AG20443 (cell line): ENCODE measurements at places on chromosomes 16 and 17.

GRCh38 chr16:372302-372983 lies 2.1 kb upstream of the MRPL28 start:
- no peak for DNase-seq

DNA sequence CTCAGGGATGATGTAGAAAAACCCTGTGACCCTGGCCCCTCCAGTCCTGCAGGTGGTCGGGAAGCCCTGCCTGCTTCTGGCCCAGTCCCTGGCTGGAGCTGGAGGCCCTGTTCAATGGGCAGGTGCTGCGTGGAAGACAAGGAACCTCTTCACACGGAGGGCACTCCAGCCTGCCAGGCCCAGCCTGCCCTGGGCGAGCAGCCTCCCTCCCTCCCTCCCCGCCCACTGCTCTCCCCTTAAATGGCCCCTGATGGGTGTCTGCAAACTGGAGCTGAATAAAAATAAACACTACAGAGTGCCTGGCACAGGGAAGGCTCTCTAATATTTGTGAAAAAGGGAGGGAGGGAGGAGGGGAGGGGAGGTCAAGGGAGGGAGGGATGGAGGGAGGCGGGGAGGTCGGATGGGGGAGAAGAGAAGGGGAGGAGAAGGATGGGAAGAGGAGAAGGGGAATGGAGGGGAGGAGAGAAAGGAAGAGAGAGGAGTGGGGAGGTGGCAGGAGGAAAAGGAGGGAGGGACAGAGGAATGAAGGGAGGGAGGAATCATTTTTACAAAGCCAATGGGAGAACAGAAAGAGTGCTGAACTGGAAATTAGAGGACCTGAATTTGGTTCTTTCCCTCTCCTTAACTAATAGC lies 222.8 kb upstream of the TNRC6C start:
- peak; percentile 3 for DNase-seq

- peak; percentile 72 for DNase-seq
These were observed 40.3 kb upstream of the TNRC6A start for GRCh38 chr16:24689128-24689527.

GRCh38 chr17:42922294-42922693 lies 21.7 kb downstream of the G6PC1 start:
- no peak for DNase-seq

GRCh38 chr16:8634991-8635736 lies 13.7 kb downstream of the METTL22 start:
- DNase-seq: no peak

DNA sequence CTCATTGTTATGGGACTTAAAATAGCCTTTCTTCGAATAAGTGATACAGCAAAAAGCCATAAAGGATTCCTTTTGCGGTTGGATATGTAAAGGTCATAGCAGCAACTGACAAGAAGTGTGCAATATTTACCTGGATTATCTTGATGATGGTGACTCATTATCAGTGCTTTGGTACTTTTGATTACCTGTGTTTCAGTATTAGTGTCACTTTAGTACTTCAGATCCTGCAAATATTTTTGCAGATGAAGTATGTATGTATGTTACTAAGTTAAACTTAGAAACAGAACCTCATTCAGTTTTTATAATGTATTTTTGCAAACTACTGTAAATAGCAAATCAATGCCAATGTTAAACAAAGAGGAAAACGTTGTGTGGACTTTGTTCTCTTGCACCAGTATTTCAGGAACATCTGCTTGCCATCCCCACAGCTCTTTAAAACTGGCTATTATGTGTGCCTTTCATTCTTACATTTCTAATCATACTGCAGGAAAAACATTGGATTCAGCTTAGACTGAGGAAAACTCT lies 10.5 kb downstream of the CNEP1R1 start:
- DNase-seq: no peak

DNA sequence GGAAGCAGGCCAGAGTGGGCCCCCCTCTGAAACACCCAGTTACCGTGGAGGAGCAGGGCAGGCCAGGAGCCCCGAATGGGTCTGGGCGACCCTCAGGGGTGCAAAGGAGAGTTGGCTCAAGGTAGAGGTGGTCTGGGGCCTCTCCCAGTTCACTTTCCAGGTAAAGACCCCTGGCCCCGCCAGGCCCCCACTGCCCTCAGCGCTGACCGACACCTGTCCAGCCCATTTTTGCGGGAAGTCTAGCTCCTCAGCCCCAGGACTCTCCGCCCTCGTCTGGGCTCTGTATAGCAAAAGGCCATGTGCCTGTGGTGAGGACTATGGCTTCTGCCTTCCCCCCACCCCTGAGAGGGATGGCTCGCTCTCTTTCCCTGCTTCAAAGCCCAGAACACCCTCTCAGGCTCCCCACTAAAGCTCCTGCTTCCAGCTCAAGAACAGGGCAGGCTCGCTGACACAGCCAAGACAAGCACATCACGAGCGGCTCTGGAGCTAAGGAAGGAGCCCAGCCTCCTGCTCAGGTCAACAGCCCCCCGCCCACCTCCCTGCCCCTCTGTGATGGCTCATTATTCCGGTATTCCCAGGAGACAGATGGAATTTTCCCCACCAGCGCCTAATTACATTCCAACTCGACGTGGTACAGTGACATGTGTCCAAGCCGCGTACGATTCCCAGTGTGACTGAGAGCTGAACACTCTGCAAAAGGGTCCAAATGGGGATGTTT lies 59.4 kb downstream of the RTN4RL1 start:
- DNase-seq: no peak

DNA sequence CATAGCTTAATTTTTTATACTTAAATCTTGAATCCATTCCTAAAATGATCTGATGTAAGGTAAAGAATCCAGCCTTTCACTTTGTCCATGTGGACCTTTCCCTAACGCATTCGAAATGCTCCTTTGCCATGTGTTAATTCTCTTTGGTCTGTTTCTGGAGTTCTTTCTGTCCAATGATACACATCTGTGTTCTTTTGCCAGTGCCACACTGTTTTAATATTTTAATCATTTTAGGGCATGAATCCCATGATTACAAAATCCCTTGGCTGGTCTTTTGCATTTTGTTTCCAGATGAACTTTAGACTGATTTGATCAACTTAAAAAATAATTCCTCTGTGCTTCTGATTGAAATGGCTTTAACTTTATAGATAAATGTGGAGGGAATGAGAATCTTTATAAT lies 74.1 kb downstream of the NTN1 start:
- DNase-seq: no peak

DNA sequence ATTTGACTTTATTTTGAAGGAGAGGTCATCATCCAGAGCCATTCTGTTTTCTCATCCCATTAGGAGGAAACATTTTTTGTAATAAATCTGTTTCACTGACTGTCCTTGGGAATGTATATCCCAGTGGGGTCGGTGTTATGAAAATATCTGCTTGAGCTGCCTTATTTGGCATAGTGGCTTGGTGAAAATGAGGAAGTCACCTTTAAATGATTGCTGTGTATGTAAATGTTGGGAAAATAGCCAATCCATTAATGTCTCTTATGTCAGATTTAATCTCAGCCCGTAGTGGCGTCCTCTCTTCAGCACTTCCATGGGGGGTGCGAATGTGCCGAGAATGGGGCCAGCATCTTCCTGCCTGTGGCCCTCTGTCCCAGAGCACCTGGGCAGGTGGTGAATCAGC lies 57.6 kb downstream of the BANP start:
- DNase-seq: no peak

GRCh38 chr17:7573324-7574080 lies 5.9 kb upstream of the CD68 start:
- DNase-seq: peak; percentile 89

DNA sequence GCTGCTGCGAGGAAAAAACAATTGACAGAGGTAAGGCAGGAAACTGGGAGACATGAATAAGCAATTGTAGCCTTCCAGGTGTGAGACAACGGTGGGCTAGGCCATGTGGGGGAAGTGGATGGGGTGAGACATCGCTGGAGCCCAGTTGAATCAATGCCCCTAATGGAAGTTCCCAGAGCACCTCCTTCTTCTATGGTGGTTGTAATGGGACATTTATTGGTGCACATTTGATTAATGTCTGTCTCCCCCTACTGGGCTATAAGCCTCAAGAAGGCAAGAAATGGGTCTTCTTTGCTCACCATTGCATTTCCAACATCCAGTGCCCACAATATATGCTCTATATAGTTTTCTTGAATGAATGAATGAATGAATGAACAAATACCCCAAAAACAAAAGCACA lies 22.7 kb upstream of the CD300E start:
- DNase-seq: no peak

DNA sequence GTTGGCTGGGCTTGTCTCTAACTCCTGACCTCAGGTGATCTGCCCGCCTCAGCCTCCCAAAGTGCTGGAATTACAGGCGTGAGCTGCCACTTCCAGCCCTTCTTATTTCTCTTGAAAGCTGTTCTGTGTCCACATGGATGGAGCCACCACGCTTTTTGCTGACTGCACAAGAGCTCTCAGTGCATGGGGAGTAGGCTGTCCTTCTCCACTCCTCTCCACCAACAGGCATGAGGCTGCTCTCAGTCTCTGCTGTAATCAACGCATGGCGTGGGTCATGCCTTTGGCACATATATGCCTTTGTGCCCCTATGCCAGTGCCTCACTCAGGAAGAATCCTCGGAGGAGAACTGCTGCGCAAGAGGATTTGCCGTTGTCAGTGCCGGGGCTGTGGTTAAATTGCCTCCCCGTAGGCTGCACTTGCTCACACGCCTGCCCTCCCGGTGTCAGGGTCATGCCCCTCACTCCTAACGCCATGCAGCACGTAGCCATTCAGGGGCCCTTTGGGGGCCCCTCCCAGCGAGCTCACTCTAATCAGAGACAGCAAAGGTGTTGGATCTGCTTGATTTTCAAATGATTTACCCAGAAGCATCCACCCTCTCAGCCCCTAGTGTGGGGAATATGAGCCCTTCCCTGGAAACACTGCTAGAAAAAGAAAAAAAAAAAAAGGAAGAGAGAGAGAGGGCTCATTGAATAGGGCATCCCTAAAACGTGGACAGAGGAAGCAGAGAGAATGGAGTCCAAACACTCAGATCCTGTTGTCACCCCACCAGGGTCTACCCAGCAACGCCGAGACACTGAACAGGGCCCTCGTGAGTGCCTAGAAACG lies 47.5 kb upstream of the ZCCHC14 start:
- no peak for DNase-seq

DNA sequence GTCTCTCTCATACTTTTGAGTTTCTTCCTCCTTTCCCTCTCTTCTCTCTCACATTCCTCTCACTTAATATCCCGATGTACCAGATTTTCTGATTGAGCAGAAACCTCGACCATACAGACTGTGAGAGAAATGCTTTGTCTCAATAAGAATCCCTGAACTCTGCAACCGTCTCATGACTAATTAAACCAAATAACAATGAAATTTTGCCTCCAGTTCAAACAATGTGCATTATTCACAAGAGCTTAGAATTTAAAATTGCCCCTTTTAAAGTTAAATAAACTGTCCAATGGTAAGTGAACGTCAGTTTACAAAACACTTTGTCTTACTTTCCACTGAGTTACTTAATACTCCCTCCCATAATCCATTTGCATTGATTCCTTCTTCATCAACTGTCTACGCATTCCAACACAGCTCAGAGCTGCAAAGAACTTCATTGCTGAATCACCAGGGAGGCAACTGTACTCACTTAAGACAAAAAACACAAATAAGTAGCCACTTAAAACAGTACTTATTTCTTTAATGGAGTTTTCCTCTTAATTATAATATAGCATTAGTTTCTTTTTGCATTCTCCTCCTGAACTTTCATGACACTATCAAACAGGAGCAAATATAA lies 4.9 kb downstream of the CDH11 start:
- DNase-seq: no peak
